ENCODE measurements at places on chromosomes 13 and 19.

DNA sequence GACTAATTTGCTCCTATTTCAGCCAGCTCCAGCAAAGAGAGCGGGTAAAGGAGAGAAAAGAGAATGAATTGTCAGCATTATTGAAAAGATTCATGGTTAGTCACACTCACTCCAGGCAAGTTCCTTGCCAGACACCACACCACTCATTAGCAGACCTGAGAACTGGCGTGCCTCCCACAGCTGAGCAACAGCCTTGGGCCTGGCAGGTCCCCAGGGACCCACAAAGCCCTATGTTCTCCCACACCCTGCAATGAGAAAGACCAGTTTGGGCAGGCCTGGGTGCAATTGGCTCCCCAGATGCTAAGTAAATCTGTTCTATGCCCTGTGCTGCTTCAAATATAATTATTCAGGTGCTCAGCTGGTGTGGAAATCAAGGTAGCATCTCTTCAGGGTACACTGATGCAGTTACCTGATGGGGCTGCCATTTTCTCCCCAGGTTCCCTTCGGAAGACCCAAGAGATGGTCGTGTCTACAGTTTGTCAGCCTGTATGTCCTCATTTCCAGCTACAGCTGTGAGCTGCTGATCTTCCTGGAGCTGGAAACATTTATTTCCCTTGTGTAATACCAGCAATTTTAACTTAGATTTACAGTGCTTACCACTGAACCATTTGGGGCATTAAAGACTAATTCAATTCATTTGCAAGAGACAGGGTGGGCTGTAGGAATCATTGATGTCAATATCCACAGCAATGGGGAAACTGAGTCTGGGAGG, 405.0 kb downstream of the COG6 start:
- DNase-seq = no peak

DNA sequence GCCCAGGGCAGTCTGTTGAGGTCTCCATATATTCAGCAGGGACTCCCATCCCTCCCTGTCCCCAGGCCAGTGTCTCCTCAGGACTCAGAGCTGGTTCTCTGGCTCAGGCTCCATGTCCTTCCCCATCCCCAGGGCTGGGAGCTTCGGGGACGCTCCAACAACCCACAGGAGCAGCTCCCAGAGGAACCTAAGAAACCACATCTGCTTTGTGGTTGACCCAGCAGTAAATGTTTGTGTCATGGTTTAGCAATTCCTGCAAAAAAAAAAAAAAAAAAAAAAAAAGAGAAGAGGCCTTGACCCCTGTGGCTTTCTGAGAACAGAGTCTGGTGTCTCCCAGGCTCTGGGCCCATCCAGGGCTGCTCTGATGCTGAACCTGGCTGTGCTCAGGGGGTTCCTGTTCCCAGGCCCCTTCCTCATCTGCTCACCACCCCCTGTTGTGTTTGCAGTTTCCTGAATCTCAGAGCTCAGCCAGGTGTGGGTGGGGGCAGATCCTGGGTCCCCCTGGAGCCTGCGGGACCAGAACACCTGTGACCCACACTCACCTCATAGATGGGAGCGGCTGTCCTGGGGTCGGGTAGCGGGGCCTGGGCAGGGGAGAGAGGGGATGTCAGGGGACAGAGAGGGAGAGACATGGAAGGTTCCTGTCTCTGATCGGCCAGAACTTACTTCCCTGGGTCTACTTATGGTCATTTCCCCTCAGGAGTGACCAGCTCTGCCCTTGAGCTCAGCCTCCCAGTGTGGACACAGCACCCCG, 25.2 kb upstream of the CEACAM1 start:
- DNase-seq = no peak

GRCh38 chr19:46596008-46596407, 5.1 kb upstream of the CALM3 start:
- no peak for DNase-seq

DNA sequence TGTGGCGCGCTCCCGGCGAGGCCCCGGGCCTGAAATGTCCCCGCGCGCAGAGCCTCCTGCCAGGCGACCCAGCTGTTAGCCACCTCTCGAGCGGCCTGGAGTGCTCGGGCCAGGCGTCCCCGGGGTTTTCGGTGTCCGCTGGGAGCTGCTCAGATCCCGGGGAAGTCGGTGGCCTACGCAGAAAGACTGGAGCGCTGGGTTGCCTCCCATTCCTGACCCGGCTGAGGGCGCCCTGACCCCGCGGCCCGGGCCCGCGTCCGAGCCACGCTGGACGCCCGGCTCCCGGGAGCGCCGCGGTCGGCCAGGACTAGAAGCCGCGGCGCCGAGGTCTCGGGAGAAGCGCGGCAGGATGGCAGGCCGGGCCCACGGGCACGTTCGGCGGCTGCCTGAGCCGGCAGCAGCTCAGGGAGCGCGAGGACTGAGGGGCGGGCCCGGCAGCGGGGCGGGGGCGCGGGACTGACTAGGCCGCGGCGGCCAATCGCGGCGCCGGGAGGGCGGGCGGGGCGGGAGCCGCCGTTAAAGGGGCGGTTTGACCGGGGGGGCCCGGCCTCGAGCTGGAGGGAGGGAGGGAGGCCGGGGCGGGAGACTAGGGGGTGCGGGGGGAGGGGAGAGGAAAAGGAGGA, 1.3 kb upstream of the ZIC2 start:
- peak; percentile 33 for DNase-seq

DNA sequence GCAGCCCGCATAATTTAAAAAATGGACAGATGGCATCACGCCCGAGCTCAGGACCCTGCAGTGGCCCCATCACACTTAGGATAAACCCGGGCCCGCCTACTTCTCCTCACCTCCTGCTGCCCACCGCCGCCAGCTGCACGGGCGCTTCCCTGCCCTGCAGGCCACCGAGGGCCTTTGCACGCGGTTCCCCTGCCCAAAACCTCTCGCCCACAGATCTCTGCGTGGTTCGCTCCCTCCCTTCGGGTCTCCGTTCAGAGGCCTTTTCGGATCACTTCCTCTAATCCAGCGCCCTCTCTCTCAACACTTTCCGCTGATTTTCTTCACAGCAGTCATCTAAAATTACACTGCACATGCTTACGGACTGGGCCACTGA, 1.8 kb downstream of the SHISA7 start:
- DNase-seq = no peak

GRCh38 chr13:23087880-23088279, 92.9 kb upstream of the SGCG start:
- peak; percentile 3 for DNase-seq

GRCh38 chr19:17610384-17610783, 54.9 kb downstream of the COLGALT1 start:
- DNase-seq = no peak

DNA sequence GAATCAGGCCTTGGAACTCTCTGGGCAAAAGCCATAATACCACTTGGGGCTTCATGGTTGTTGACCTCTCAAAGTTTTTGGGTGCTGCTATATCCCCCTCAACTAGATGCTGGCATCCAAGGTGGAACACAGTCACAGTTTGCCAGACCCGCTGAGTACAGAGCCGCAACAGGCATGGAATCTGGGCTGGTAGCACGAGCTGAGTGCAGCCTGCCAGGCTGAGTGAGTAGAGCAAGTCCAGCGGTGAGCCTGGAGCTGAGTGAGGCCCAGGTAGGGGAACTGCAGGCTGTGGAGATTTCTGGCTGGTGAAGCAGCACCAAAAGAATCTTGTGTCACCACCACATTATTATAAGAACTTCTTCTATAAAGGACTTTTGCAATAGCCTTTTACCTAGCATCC, 192.6 kb downstream of the PCDH17 start:
- no peak for DNase-seq

GRCh38 chr13:65468628-65469027, 1761.5 kb downstream of the PCDH9 start:
- DNase-seq = no peak

DNA sequence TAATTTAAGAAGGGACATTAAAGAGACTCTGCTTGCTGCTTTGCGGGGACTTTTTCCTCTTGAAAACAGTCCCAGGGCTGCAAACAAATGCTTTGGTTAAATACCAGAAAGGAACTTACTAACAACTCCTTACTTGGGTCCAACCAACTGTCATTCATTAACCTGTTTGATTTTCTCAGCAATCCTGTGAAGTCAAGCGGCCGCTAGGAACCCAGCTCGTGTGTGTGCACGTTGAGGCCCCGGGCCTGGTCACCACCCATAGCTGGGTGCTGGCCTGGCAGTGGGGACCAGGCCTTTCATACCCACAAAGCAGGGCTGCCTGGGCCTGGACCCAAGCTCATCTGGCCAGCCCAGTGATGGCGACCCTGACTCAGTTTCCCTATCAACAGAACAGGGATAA, 50.7 kb downstream of the C1QTNF9 start:
- no peak for DNase-seq

- no peak for DNase-seq
These were observed 5.0 kb upstream of the LILRB5 start for GRCh38 chr19:54262066-54262465.

DNA sequence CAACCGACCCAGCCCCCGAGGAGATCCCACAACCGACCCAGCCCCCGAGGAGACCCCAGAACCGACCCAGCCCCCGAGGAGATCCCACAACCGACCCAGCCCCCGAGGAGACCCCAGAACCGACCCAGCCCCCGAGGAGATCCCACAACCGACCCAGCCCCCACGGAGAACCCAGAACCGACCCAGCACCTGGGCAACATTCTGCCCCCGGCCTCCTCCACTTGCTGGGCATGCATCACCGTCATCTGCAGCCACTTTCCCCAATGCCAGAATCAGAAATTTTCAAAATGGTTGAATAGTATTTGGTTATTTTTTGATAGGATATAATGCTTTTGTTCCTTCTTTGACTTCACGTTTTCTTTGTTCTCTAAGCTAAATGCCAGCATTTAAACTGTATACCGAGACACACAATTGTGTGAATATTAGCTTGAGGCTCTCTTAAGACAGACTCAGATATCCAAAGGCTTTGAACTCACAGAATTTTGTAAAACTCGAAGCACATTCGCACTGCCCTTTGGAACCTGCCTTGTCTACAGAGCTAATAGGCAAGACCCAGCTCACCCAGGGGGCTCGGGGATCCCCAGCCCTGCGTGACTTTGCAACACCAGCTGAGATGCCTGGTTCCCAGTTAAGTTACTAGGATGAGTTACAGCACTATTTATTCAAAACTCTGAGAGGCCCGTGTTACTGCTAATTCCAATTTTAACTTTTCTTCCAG, 15.5 kb upstream of the RASA3 start:
- no peak for DNase-seq

DNA sequence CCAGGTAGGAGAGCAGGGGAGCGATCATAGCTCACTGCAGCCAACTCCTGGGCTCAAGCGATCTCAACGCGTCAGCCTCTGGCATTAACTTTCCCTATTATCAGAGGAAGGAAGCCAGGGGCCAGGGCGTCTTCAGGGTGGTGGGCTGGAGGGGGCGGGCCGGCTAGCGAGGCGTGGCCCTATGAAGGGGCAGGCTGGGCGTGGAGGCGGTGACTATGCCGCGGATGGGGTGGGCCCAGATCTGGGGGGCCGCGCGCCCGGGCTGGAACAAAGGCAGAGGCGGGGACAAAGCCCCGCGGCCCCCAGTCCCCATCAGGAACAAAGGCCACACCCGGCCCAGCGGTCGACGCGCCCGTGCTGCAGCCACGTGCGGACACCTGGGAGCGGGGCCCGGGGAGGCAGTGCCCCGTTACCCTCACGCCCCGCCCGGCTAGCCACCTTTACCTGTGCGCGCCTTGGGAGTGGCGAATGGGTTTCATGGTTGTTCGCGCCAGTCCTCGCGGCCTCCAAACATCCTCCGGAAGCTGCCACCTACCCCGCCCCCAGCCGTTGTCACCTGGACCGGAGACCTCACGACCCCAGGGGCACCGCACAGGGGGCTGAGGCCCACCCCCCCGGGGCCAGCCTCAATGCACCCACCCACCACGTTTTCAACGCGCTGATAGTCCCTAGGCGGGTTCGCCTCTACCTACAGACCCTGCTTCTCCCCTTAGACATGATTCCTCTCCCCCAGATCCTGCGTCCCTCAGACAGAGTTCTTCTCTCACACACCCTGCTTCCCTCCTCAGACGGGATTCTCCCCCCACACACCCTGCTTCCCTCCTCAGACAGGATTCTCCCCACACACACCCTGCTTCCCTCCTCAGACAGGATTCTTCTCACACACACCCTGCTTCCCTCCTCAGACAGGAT, 5.4 kb upstream of the TRIM28 start:
- no peak for DNase-seq

DNA sequence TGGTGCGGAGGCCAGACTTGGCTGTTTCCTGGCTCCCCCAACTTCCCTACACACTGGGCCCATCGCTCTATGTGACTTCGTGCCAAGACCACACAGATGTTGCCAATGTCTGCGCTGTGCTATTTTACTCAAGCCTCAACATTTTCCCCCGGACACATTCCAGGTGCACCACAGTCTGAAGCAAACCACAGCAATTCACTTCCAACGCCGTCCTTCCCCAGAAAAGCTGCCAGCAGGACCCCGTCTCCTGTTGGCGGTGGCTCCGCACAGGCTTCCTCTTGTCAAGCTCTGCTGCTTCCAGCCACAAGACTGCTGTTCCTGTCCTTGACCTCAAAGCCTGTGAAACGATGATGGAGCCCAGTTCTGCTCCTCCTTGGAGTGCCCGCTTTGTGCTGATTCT, 100.7 kb downstream of the CRYL1 start:
- no peak for DNase-seq

- DNase-seq = no peak
These were observed 207.0 kb downstream of the COL4A1 start for GRCh38 chr13:110099922-110100321.

- DNase-seq = peak; percentile 78
These were observed 11.7 kb downstream of the CYTH2 start for GRCh38 chr19:48480558-48481500.

GRCh38 chr19:12666265-12667048, at the start of the genes MAN2B1 and WDR83:
Gene MAN2B1, minus strand, starts transcription at chr19:12666742. Its CDS starts 41 bp downstream, at chr19:12666701.
Gene WDR83, plus strand, starts transcription at chr19:12666807. Its CDS starts 2,984 bp downstream, at chr19:12669791.
- DNase-seq = peak; percentile 77

- DNase-seq = no peak
These were observed 126.5 kb downstream of the NALCN start for GRCh38 chr13:101289764-101290163.

- no peak for DNase-seq
These were observed 41.7 kb downstream of the ELL start for GRCh38 chr19:18480006-18480691.

DNA sequence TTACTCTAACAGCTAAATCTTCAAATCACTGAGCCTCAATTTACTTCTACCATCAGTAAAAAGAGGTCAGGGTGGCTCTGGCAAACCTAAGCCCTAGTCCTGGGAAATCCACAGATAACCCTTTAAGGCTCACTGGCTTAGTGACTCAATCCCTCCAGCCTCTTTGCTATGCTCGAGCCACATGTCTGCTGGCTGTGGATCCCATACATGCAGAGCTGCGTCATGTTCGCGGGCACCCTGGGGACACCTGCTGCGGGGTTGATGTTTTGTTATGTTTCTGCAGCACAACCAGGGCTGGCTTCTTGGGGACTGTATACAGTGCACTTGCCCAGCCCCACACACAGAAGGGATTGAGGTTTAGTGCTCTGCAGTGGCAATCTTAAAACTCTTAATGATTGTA, 41.6 kb upstream of the C13orf42 start:
- no peak for DNase-seq

GRCh38 chr13:35599384-35599783, 122.9 kb upstream of the MAB21L1 start:
- DNase-seq = no peak

- DNase-seq = no peak
These were observed 133.6 kb upstream of the MYO16 start for GRCh38 chr13:108495646-108496361.

DNA sequence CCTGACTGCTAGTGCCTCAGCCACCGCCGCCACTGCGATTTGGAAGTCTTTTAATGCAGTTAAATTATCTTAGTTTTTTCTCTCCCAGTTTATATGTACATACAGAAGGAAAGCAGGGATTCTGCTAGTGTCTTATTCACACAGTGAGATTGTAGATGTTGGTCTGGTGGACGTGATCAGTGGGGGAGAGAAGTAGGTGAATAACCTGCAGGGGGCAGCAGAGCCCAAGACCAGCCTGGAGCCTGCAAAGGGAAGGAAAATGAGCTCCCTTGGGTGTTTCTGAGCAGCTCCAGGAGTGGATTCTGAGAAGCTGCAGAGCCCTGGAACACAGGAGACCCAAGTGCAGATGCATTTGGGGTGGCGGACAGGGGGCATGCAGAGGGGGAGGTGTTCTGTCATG, 26.3 kb downstream of the ZNF844 start:
- peak; percentile 62 for DNase-seq

Data from CD8-positive, alpha-beta T cell (primary cell).